ENCODE measurements at places on chromosomes 2 and 18.
A peak's percentile ranks its signal among the peaks of the same experiment; 100 is the strongest.

GRCh38 chr2:86274918-86275275, 62.5 kb downstream of the REEP1 start:
- no peak for DNase-seq

DNA sequence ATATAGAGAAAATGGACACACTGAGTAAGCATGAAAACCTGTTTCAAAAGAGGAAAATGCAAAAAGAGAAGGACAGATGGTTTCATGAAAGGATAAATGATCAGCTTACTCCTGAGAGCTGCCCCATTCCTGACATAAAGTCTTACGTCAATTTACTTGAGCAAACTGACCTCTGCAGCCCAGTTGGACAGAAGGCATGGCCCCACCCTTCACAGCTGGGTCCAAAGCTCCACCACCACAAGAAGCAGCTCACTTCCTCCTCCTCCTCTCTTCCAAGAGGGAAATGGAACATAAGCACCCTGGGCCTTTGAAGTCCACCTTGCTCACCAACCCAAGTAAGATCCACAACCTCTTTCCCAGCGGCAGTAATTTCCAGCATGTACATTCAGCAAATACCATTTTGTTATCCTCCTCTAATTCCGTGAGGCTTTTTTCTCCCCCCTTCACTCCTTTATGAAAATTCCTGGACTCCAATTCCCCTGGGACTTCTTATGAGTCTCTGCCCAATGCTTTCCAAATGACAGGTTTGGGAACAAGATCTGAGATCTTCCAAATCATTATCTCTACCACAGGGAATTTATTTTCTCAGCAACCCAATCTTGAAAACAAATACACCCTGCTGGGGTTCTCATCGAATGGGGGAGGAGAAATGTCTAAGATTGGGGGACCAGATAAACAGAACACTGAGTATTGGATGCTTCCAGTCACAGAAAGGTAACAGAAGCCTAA, 10.1 kb downstream of the COL4A4 start:
- DNase-seq: no peak

- no peak for DNase-seq
These were observed 31.8 kb downstream of the HDAC4 start for GRCh38 chr2:239368906-239369552.

- DNase-seq: no peak
These were observed 86.9 kb downstream of the RDH14 start for GRCh38 chr2:18473241-18474181.

DNA sequence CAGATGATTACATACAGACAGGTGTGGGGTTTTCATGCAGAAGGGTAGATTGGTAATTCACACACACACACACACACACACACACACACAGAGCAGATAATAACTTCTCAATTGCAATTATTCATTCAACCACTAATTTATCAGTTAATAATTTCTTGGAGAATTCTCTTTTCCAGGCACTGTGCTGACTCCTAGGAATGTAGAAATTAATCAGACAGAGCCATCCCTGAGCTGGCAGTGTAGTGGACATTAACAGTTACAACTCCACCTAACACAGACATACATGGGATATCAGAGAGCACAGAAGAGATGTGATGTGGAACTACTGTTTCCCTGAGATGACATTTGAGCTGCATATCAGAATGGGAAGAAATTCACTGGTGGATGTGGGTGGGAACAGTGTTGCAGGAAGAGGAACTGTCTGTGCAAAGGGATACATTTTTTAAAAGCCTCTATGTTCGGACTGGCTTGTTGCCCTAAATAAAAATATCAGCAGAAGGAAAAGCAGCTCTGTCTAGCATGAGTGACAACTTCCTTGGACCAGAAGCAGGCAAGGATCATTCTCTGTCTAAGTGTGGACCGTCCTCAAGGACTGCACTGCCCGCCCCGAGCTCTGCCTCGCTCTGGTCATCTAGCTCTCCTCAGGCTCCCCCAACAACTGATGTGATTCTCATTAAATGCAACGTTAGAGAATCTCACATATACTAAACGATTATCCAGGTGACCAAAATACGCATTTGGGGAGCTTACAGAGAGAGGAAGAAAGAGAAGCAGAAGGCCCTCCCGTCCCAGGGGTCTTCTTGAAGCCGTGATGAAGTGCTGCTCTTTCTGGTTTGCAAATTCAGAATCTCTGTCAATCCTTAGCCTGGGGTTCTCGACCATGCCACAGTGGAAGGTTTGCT, 173.4 kb upstream of the TRIB2 start:
- DNase-seq: no peak

GRCh38 chr2:187527262-187527661, 27.0 kb downstream of the TFPI start:
- DNase-seq: no peak

GRCh38 chr2:55703350-55703749, 9.7 kb upstream of the PNPT1 start:
- DNase-seq: no peak

DNA sequence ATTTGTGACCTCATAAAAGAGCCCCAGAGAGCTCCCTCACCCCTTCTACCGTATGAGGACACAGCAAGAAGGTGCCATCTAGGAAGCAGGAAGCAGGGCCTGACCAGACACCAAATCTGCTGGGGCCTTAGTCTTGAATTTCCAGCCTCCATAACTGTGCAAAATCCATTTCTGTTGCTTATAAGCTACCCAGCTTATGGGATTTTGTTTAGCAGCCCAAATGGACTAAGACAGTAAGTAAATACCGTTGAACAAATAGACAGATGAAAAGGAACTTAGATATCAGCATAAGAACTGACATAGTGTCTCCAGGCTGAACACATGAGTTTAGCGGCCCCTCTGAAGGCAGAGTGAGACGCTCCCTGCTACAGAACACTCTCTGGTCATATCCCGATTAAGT, 130.9 kb downstream of the UXS1 start:
- DNase-seq: no peak

DNA sequence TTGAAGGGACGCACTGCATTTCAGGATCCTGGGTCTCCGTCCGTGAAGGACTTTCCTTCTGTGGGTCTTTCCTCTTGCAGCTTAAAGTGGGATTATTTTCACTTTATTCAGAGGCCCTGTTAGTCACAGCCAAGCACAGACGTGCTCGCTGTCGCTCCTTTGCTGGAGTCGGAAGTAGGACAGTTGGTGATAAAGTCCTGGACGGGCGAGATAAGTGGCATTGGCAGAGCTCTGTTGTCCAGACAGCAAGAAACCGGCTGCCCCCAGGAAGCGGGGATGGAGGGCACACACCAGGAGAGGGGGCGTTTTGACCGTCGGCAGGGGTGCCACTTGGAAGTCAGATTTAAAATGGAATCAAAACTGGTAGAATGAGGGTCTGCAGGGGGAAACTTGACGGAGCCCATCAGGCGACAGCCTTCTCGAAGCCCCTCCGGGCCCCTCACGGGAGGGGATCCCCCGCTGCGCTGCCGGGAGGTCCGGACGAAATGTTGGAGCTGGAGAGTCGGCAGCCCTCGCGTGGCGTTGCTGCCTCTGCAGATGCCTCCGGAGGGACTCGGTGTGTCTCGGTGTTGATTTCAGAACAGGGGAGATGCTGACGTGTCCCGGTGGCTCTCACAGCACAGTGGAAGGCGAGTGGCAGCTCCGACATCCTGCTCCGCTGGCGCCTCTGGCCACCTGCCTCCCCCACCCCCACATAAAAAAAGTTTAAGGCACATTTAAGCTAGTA, 124.2 kb downstream of the NFATC1 start:
- peak; percentile 20 for DNase-seq

- DNase-seq: no peak
These were observed 52.1 kb downstream of the PSTPIP2 start for GRCh38 chr18:46019936-46020335.

GRCh38 chr18:36814994-36815393, 13.8 kb downstream of the TPGS2 start:
- no peak for DNase-seq

GRCh38 chr18:58087928-58088690, 44.1 kb downstream of the NEDD4L start:
- DNase-seq: no peak

- no peak for DNase-seq
These were observed 2.3 kb upstream of the TFCP2L1 start for GRCh38 chr2:121287146-121287798.

- no peak for DNase-seq
These were observed 77.9 kb downstream of the SLC39A10 start for GRCh38 chr2:195734931-195735330.

DNA sequence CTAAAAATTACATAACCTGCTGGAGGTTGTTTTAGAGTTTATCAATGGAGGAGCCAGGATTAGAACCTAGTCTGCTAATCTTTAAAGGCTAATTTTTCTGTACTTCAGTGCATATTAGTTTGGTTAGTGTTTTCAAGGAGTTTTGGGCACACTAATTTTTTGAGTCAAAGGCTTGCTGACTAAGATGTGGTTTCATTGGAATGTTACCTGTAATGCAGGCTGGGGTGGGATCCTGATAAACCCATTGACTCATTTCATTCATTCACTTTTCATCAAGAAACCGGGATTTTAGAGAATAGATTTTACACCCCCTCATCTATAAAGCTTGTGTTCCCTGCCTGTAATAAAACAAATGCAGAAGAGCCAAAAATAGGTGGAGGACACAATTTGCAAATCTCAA, 91.9 kb upstream of the IL1R2 start:
- DNase-seq: no peak

GRCh38 chr2:54088191-54088634, 27.2 kb upstream of the ACYP2 start:
- no peak for DNase-seq

DNA sequence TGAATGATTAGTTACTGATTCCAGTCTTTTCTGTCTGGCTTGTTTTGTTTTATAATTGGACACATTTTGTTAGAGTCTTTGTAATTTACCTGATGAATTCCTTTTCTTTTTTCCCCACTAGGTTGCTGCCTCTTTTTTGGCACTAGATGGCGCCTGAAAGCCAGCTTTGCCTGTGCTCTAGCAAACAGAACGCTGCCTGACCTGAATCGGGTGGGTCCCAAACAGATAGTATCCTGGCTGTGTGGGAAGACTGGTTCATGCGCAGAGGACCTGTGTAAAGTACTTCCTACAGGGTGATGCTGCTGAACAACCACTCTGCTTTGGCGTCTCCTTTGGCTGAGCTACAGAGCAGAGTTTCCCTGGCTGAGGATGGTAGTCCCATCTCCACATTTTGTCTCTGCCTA, 288.2 kb downstream of the IKZF2 start:
- no peak for DNase-seq

- DNase-seq: no peak
These were observed 60.6 kb downstream of the DIPK1C start for GRCh38 chr18:74396171-74397169.
